ENCODE measurements at places on chromosomes 13 and 19.

- DNase-seq, result no peak
These were observed 28.2 kb downstream of the GPC6 start for GRCh38 chr13:93254775-93255174.

- no peak for DNase-seq
These were observed 15.3 kb upstream of the ATP12A start for GRCh38 chr13:24664726-24665409.

GRCh38 chr13:46385946-46386345 lies 1.1 kb downstream of the RUBCNL start:
- no peak for DNase-seq

DNA sequence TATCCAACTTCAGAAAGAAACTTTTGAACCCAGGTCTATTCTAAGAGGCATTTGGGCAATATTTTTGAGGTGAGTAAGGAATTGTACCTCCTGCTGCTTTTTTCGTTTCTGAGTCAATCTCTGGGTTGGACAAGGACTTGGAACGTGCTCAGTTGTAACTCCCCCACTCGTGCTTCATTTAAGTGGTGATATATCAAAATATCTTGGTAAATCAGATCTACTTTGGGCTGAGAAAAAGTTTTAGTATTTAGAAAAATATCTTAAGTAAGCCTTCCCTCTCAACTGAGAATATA lies 728.9 kb downstream of the EFNB2 start:
- no peak for DNase-seq

DNA sequence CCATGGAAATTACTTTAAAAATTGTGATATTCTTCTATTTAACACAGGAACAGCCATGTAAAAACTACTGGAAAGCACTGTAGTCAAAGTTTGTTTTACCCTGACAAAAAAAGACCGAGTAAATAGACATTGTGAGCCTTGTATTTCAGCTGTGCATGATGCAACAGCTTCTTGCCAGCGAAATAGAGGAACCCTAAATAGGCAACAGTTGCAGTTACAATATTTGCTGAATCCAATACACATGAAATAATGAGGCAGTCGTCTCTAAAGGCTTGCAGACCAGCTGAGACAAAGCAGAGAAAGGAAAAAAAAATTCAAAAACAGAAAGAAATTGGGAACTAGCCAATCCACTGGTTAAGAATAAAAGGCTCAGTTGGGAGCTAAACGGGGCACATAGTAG lies 1001.1 kb downstream of the OLFM4 start:
- peak; percentile 90 for DNase-seq

DNA sequence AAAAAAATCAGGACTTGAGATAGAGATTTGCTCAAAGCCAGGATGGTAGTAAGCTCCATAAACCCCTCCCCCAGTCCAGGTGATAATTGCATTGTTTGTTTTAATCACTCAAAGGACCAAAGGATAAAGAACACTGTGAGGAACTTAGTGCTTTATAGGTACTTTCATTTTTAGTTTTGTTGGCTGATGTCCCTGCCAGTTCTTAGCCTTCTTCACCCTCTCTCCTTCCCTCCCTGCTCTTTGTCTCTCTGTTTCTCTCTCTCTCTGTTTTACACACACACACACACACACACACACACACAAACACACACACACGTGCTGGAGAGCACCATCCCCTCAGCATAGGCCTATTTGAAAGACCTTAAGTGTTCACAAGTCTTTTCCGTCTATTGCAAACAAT lies 5.2 kb downstream of the FRY start:
- DNase-seq, result no peak
